ENCODE measurements at places on chromosomes 6 and 20.

- no peak for DNase-seq
Measured at GRCh38 chr6:37347177-37347576, 6.6 kb upstream of the RNF8 start.

GRCh38 chr6:126217497-126217896, 122.4 kb upstream of the CENPW start:
- DNase-seq: no peak

- DNase-seq: no peak
Measured at GRCh38 chr6:124434421-124434820, 527.8 kb upstream of the RNF217 start.

GRCh38 chr6:40499215-40499614, 87.9 kb downstream of the LRFN2 start:
- no peak for DNase-seq

- DNase-seq: no peak
Measured at GRCh38 chr6:168943231-168943905, 310.3 kb downstream of the THBS2 start.

DNA sequence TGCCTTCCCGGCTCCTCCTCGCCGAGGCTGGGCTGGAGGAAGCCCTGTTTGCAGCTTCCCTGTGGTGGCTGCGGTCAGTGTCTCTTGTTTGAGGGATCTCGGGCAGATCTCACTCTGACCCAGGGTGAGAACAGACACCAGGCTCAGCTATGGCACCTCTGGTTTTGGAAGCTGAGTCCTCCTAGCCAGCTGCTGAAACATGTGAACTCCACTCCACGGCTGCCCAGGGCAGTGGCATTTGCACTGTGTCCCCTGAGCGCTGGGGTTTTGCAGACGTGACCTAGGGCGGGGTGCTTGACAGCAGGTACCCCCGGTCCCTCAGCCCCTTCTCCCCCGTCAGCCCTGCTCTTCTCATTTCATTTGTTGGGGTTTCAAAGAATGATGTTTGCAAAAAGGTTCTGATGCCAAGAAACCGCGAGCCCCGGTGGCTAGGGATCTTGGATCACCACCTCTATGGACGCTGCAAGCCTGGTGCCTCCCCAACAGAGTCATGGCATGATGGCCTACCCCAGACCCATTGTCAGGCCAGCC, 55.0 kb upstream of the DACT2 start:
- no peak for DNase-seq

DNA sequence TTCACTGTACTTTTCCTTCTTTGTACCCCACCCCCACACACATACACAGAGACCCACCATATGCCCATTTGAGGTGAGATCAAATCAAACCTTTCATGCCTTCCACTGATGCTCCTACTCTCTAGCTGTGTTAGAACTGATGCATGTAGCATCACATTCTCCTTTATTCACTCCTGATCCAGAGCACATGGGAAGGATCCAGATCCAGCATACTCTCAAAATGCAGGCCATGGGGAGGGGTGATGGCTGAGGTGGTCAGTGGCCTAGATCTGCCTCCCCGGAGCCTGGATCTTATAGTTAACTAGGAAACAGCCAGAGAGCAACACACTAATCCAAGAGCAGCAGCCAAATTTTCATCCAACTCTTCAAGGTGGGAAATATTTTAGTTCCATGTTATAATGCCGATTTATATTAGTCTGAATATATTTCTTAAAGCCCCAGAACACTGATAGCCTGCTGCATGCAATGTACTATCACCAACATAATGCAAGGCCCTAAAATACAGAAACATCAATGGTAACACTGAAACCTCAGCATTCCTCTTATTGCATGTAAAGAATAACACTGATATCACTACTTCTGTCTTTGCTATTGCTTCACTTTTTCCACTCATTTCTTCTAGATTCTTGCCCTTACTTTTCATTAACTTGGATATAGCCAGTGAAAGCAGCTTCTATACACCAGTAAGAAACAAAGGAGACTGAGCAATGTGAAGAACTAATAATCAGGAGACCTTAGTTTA, 126.8 kb upstream of the BEND6 start:
- DNase-seq: no peak

DNA sequence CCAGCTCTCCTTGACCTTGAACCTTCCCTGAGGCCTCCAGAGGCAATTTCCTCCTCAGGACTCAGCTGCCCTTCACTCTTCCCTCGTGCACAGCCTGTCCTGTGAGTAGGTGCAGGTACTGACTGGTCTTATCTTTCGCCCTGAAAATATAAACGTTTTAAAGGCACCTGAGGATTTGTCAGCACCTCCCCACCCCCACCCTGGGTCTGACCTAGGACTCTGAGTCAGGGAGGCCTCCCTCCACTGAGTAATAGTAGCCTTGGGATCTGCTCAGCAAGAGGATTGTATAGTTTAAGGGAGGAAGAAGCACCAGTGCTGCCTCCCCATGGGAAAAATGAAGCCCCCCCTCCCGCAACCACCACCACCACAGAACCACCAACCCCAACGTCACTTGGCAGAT, 54.6 kb downstream of the PPARD start:
- DNase-seq: no peak

- DNase-seq: no peak
Measured at GRCh38 chr6:132392792-132393191, 8.5 kb downstream of the MOXD1 start.

DNA sequence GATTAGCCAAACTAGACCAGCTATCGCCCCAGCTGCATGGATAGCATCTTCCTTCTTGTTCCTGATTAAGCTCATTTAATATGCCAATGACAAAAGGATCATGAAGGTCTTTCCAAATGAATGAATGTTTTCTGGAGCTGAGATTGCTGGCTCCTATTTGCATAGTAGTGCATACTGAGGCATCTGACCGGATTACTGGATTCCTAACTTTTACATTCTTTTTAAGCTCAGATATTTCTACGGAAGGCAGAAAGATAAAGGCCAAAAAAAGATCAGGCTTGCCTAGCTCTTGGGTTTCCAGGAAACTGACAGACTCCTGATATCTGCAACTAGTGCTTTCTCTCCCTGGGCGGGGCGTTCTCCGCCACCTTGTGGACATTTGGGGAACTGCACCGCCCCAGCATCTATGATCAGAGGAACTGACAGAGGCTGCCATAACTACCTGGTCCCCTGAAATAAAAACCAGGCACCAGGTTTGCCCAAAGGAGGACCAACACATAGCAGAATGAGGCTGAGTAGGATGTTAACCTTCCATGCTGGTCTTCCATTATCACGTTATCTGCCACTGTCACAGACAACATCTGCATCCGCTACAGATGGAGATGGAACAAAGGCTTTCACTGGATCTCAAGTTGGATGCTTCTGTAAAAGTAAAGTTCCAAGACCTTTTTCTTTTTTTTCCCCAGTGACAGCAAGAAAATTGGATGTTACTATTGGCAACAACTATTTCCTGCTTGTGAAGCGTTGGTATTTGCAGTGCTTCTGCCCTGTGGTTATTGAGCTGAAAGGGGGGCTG, 33.2 kb downstream of the NT5E start:
- DNase-seq: peak; percentile 62

DNA sequence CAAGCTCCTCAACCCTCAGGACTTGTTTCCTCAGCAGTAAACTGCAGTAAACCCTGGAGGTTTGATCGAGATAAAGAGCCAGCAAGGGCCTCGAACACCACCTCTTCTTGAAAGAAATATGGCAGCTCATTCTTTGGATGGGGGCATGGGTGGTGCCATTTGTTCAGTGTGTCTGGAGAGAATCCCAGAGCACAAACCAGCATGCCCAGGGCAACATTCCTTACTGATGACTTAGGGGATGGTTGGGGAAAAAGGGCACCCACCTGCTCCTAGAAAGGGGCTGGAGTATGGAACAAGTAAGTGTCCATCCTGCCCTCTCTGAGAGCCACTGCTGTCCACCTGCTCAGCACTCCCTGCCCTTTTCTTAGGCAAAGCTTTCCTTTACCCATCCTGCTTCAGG, 31.3 kb upstream of the ZFAND3 start:
- DNase-seq: no peak

- no peak for DNase-seq
Measured at GRCh38 chr6:95553880-95554279, 23.5 kb upstream of the MANEA start.
